ENCODE measurements at places on chromosomes 11 and 22.

DNA sequence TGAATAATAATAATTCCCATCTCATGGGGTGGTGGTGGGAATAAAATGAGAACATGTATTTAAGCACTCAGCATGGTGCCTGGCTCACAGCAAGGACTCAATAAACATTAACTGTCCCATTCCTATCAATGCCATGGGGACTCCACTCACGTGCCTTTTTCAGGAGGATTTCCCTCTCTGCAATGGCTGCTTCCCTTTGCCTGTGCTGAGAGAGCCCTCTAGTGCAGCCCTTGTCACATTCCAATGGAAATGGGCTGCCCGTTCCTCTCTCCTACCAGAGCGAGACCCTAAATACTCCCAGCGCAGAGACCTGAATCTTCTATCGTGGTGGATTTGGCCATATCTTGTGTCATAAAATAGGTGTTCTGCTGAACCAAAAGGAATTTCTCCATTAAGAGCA, 621.5 kb upstream of the B3GAT1 start:
- no peak for DNase-seq

DNA sequence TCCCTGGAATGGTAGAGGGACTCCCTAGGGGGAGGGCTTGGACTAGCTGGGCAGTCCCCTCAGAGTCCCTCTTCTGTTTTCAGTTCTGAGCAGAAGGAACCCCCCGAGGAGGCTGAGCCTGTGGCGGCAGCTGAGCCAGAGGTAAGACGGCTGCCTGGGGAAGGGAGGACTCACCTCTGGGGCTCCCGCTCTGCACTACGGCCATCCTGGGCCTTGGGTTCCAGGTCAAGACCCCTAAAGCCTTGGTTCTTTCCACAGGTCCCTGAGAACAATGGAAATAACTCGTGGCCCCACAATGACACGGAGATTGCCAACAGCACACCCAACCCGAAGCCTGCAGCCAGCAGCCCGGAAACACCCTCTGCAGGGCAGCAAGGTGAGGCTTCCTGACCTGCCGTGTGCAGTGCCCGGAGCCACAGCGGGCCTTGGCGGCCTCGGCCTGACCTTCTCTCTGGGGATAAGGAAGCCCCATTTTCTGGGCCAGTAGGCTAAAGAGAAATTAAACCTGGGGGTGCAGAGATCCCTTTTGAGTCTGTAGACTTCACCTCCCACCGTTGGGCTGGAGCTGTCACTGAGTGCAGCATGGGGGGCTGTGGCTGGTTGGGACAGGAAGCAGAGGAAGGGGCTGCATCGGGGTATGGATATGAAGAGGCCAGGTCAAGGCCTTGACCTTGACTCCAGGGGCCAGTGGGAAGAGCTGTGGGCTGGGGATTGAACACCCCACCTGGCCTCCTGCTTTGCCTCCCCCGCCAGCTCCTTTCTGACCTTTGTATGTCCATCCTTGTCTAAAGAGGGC, 15.0 kb downstream of the INCENP start:
- DNase-seq = no peak

- DNase-seq = no peak
Measured at GRCh38 chr22:31284281-31285155, 7.8 kb downstream of the PIK3IP1 start.

GRCh38 chr11:44564670-44565210, 723 bp upstream of the CD82 start:
- DNase-seq = no peak

- DNase-seq = no peak
Measured at GRCh38 chr22:48433647-48434046, 1394.0 kb downstream of the BRD1 start.

- DNase-seq = no peak
Measured at GRCh38 chr22:38706901-38707195, 1.1 kb downstream of the GTPBP1 start.

DNA sequence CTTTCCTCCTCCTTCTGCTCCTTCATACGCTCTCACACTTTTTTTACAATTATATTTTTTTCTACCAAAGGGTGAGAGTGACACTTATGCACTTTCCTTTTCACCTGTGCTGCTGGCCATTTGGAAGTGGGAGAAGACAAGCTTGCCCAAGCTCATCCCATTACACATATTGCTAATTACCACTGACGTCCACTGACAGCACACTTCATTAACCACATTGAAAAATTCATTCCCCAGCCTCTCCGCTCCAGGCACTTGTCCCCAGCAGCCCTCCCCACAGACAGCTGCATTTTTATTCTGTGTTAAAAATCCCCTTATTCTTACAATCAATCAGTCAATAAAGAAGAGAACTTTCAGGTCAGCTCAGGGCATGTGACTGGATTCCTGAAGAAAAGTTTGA, 175.1 kb downstream of the LRRC4C start:
- no peak for DNase-seq

DNA sequence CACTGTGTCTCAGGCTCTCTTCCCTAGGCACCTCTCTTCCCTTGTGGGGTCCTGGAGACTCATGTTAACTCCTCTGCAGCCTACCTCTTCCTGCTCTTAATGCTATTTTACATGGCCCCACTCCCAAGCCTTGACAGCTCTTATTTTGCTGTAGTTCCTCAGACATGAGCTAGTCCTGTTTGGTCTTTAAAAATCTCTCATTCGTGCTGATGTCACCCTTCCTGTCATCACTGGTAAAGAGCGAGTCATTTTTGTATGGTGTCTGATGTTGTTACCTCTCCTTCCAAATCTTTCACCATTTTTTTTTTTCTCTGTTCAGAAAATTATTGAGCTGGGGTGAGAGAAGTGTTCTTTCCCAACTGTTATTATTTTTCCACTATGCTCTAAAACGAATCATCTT, 84.8 kb upstream of the ZBED5 start:
- no peak for DNase-seq

GRCh38 chr11:72763823-72764222, 11.6 kb upstream of the ARAP1 start:
- no peak for DNase-seq
